NCI-H510A (cell line): ENCODE measurements at places on chromosomes 12 and 14.

- no peak for DNase-seq
These were observed 527 bp upstream of the ATP23 start for GRCh38 chr12:57940915-57941164.

DNA sequence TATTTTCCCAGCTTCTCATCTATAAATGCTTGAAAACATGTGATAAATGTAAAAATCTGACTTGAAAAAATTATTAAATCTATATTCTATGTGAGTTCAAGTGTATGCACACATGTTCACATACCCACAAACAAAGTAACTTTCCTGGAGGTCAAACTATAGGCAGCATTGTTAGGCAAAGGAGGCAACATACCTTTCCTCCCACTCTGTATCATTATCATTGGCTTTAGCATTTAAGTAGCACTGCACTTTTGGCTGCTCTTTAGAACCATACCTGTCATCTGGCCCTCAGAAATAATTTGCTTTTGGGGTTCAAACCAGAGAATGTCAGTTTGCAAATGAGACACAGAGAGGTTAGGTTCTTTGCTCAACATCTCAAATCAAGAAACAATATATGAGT is 102.4 kb upstream of the CCDC196 start:
- DNase-seq = no peak

DNA sequence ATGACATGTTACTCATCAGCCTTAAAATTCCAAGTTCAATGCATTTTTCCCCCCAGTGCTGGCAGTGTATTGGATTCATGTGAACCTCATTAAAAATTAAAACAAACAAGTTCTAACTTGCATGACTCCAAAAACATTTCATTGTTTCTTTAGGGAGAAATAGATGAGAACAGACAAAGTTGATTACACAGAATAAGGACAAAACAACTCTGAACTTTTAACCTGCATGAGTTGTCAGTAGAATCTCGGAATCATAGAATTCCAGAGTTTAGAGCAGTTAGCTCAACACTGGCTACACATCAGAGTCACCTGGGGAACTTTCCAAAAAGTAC is 127.5 kb downstream of the TMX1 start:
- no peak for DNase-seq

GRCh38 chr12:43480591-43480990 is 71.4 kb downstream of the ADAMTS20 start:
- DNase-seq = no peak

DNA sequence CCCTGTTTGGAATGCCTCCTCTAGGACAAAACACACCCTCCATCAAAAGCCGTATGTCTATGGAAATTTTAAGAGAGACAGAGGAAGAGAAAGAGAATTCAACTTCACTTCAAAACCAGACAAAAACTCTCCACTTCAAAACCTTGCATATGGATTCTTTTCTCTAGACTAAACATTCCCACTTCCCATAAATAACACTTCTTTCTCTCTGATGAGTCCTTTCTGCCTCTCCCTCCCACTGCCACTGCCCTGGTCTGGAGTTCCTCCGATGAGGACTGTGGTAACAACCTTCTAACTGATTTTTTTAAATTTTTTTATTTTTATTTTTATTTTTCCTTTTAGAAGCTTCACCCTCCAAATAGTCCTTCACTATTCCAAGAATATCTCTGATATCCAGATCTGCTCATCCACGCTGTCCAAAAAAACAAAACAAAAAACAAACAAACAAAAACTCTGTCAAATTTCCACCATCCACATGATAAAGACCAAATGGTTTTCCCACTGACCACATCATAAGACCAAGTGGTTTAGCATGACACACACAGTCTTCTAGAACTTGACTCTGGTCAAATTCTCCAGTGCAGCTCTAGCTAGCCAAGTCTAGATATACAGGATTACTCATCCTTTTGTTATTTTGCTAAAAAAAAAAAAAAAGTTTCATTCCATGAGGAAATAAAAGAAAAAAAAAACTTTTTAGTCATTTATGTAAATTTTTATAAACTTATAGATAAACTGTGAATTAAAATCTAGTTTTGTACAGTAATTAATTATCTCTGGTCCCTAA is 256.0 kb downstream of the PPFIA2 start:
- no peak for DNase-seq

GRCh38 chr14:104593241-104593701 is 11.3 kb downstream of the TMEM179 start:
- DNase-seq = no peak

GRCh38 chr14:23518709-23519108 is 32.9 kb downstream of the ZFHX2 start:
- no peak for DNase-seq

- no peak for DNase-seq
These were observed 452.3 kb upstream of the MDGA2 start for GRCh38 chr14:48127674-48128073.

DNA sequence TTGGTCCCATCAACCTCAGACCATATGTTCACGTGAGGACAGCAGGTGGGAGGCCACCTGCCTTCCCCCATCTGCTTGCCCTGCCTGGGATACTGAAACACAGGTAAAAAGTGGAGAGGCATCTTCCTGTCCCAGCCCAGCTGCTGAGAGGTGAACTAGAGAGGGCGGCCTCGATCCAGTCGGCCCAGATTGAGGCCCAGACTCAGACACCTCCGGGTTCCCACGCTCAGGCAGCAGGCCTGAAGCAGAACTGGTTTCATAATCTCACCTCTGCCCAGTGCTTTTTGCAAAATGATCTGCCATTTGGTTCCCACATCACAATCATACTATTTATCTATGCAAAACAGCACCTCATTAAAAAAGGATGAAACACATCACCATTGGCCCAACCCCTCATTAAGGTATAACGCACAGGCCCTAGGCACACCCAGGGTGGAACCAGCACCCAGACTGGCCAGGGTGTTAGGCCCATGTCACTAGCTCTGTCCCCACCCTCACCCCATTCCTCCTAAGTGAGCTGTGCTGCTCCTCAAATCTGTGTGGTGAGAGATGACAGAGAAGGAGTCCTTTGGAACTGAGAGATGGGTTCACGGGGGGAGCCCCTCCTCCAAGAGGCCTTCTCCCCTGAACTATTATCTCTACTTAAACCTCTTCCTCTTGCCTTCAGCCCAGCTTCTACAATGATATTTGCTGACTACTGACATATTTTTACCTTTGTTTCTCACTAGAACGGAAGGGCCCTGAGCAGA is 81.1 kb downstream of the ZFP36L1 start:
- DNase-seq = peak; percentile 15

DNA sequence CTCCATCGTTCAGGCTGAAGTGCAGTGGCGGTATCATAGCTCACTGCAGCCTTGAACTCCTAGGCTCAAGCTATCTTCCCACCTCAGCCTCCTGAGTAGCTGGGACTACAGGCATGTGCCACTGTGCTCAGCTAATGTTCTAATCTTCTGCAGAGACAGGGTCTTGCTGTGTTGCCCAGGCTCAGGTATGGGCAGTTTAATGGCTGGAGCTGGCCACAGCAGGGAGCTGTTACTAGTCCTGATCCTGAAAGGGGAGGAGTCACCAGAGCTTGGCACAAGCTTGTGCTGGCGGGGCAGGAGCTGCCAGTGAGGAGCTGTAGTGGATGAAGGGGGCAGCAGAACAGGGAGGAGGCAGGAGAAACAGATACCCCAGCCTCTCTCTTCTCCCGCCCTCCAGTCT is 10.6 kb downstream of the TMEM120B start:
- DNase-seq = no peak

DNA sequence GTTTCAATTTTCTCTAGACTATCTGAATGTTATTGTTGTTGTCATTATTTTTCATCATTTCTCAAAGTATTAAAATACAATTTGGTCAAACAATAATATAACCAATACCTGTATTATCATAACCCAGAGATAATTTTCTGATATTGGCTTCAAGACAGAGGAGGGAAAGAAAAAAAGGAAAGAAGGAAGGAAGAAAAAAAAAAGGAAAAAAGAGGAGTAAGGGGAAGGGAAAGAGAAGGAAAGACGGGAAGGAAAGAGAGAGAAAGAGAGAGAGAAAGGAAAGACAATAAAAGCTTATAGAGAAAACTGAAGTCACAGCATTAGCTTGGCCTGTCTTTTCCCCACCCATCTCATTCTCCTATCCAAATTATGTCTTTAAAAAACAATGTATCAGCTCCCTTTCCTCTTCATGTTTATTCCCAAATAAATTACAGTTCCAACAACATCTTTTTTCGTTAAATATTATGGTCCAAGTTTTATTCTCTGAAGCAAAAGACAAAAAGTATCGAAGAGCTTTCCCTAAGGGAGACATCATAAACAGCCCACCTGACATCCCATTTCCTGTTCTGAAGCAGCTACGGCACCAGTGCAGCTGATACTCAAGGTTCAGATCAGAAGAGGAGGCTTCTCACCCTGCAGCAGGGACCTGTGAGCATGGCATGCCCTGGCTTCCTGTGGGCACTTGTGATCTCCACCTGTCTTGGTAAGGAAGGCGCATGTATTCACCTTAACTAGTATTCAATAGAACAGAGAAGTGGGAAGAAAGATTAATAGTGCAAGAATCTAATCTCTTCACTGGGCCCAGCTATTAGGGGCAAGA is 308.3 kb downstream of the DAD1 start:
- no peak for DNase-seq

DNA sequence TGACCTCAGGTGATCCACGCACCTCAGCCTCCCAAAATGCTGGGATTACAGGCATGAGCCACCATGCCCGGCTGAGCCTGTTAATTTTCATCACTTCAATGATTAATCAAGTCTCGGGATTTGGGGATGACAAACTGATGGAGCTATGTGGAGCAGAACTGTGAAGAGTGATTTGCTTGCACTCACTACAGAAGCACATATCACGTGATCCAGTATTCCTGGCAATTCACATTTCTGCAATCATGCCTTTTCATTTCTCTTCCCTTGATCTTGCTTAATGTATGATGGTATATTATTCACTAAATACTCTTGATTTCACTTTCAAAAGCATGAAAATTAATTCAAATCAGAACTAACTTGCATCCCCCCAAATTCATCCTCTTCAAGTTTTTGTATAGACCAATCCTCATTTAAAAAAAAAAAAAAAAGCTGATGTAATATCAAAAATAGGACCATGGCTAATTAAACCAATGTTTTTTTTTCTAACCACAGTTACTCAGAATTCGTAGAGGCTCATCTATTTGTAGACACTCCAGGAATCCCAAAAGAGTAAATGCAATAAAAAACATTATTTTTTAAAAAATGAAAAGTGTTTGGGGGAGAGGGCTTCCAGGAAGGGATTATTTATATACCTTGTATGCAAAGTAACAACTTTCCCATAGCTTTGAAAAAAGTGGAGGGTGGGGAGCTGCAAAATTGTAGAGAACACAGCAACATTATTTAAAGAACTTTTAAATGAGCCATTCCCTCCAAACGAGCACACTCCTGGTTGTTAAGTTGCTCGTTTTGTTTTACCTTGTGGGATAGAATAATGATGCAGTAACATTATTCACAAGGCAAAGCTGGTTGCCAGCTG is 7.0 kb upstream of the ATXN2 start:
- no peak for DNase-seq

GRCh38 chr14:69850086-69850735 is 29.0 kb upstream of the SMOC1 start:
- no peak for DNase-seq

DNA sequence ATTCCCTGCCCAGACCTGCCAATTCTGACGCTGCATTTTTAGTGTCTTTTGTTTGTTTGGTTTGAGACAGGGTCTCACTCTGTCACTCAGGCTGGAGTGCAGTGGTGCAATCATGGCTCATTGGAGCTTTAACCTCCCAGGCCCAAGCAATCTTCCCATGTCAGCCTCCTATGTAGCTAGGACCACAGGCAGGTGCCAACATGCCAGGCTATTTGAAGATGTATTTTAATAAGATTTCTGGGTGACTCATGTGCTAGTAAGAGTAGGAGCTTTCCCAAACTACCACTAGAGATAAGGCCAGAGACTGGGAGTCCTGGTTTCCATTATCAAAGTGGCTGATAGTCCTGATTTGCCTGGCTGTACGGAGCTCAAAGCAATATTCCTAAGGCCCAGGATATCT is 693.3 kb downstream of the MED13L start:
- DNase-seq = no peak

GRCh38 chr14:75022655-75023054 is 19.9 kb downstream of the EIF2B2 start:
- DNase-seq = peak; percentile 14

DNA sequence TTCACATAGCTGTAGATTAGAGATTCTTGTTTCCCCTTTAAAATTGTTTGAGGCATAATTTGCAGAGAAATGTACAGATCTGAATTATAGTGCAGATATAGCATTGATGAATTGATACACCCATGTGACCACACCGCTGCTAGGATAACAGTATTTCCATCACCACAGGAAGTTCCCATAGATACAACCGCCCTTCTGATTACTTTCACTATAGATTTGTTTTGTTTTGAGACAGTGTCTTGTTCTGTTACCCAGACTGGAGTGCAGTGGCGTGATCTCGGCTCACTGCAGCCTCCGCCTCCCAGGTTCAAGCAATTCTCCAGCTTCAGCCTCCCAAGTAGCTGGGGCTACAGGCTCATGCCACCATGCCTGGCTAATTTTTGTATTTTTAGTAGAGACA is 8.8 kb upstream of the ASPG start:
- DNase-seq = no peak

DNA sequence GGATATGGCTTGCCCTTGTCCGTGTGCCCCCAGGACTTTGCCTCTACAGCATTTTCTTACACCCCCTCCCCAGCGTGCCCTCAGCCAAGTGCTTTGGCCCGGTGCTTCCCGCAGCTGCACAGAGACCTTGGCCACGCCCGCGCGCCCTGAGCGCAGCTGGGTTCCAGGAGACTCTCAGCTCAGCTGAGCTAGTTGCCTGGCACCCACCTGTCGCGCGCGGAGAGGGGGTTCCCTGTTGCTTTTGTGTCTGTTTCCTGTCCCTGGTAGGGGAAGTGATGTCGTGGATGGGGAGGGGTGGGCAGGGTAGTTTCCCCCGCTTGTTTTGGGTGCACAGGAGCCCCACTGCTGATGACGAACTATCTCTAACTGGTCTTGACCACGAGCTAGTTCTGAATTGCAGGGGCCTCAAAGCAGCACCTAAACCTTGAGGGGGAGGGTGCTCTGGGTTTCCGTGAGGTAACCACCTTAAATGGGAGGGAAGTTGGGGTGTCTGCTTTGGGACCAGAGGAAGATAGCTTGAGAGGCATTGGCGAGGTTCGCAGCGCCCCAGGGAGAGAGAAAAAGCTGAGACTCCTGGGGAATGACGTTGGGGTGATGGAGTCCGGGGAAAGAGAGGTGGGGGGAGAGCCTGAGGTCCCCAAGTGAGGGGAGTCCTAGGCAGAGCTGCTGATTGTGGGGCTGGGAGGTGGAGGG is 1.5 kb downstream of the DIO3 start:
- no peak for DNase-seq

GRCh38 chr12:130179191-130179590 is 16.9 kb downstream of the FZD10 start:
- DNase-seq = no peak

- peak; percentile 41 for DNase-seq
These were observed 17.3 kb downstream of the IRF2BPL start for GRCh38 chr14:77011245-77011644.

DNA sequence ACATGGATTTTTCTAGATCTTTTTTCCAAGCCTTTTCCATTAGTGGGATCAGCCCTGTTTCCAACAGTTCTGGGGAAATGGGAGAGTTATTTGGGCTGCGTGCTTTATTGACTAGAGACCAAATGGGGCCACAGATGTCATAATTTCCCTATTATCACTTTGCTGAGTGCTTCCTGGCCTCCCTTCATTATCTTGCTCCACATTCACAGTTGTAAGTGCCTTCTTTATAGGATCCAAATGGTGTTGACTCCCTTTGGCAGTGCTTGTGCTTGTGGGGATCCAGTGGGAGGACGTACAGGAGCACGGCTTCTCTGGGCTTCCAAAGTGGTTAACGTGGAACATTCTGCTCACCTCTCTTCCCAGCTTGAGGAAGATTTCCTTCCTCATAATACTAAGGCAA is 141.0 kb upstream of the RMST start:
- DNase-seq = no peak

- DNase-seq = no peak
These were observed 125.3 kb upstream of the ATF7IP start for GRCh38 chr12:14239935-14240872.
